T-helper 17 cell (primary cell): ENCODE measurements at places on chromosomes 7 and 10.

- no peak for DNase-seq
These were observed 115.5 kb downstream of the LMBR1 start for GRCh38 chr7:156777364-156778069.

- DNase-seq = no peak
These were observed 102.4 kb downstream of the SLIT1 start for GRCh38 chr10:97083228-97083829.

- no peak for DNase-seq
These were observed 77.4 kb downstream of the PON1 start for GRCh38 chr7:95246831-95247370.

DNA sequence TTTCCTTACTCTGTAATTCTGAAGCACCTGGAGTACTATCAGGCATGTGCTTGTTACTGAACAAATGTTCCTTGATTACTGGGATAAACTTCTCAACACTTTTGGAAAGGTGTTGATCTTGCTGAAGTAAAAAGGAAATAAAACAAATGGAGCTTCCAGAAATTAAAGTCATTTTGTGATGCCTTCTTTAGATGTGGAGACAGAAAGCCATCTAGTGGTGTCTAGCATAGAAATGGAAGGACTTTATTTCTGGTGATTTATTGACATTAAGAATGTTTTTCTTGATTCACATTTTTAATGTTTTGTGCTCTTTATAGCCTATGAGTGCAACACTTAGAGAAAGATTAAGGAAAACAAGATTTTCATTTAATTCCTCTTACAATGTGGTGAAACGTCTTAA is 1.4 kb downstream of the SFR1 start:
- no peak for DNase-seq

DNA sequence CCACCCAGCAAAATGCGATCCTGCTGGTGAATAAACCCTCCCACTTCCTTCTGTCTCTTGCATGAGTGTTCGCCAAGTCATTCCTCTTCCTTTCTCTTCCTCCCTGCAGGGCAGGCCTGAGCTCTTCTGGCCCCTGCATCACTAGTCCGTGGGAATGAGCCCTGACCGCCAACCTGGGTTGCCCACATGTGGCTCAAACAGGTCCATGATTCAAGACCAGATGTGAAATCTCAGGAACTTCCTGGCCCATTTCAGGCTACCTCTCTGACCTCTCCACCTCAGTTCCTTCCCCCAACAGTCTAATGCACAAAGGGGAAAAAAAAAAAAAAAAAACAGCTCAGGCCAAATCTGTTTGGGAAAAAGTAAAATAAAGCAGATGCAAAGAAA is 5.4 kb upstream of the YWHAG start:
- no peak for DNase-seq

- DNase-seq = no peak
These were observed 311.5 kb downstream of the REEP3 start for GRCh38 chr10:63832686-63833085.

GRCh38 chr7:564176-564865 is 44.7 kb upstream of the PDGFA start:
- DNase-seq = no peak

DNA sequence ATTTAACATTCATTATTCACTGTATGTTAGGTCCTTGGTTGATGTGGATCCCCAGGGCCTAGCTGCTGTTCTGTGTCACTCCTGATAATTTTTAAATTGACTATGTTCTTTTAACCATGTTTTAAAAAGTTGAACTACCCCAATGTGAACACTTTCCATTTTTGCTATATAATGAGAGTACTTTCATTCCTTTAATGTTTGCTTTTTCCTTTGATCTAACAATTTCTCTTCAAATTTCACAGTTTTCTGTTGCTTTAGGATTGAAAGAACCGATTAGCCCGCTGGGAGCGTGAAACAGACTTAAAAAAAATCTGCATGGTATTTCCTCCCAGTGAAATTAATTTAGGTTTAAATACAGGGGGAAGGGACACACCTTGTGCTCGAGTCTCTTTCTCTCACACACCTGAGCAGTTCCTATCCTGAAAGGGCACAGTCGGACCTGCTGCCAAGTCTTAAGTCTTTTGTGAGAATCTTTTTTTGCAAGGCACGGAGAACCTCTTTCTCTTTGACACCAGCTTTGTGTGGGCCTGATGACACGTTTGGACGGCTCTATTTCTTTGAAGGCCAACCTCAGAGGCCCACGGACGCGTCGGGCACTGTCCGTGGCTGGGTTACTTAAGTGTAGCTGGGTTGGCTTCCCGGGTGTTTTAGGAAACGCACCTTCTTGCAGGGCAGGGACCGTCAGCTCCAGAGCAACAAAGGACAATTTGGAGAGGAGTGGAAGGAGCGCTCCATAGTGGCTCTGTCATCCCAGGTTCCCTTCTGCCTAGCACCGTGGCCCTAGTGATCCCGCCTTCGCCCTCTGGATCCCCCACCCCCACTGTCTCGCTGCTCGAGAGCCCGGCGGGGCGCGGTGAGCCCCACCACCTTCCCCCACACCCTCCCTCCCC is 1.0 kb upstream of the CHN2 start:
- no peak for DNase-seq

- no peak for DNase-seq
These were observed 45.0 kb downstream of the ESYT2 start for GRCh38 chr7:158784270-158784669.

GRCh38 chr10:96619796-96620773 is 33.3 kb upstream of the TM9SF3 start:
- no peak for DNase-seq

- DNase-seq = no peak
These were observed 93.0 kb upstream of the PCGF5 start for GRCh38 chr10:91127341-91128082.

- DNase-seq = no peak
These were observed 224.5 kb downstream of the LRMDA start for GRCh38 chr10:75655791-75656451.

DNA sequence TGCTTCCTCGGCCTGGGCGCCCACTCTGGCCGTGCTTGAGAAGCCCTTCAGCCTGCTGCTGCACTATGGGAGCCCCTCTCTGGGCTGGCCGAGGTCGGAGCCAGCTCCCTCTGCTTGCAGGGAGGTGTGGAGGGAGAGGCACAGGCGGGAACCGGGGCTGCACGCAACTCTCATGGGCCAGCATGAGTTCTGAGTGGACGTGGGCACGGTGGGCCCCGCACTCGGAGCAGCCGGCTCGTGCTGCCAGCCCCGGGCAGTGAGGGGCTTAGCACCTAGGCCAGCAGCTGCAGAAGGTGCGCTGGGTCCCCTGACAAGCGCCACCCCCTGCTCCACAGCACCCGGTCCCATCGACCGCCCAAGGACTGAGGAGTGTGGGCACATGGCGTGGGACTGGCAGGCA is 9.0 kb upstream of the PDK4 start:
- no peak for DNase-seq

DNA sequence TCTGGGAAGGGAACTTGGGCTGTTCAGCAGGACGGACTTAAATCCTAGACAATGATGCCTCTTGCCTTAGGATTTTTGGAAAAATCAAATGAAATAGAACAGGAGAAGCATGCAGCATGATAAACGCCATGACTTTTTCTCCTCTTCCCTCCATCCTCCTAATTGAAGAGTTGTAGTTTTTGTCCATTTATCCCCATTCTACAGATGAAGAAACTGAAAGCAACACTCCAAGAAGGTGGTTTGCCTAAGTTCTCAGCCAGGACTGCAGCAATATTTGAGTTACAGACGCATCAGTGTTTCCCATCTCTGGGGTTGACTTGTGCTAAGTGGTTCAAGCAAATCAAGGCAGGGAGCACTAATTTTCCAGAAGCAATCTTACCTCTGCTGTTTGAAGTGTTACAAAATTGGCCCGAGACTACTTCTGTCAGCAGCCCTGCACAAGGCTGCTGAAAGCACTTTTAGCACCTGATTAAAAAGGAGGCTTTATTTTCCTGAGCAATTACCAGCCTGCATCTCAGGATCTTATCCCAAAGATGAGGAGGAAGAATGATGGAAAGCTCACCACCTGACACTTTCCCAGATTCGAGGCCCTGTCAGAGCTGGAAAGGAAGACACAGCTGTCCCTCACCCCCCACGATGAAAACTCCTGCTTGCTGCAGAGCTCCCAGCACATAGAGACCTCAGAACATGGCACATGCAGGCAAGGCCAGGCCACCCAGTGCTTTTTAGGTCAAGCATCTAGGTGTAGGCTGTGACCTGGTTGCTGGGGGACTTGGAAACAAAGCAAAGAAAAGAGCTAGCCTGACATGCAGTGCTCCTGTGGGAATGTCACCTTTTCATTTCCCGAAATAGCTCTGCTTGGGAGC is 19.7 kb upstream of the C10orf71 start:
- DNase-seq = no peak

DNA sequence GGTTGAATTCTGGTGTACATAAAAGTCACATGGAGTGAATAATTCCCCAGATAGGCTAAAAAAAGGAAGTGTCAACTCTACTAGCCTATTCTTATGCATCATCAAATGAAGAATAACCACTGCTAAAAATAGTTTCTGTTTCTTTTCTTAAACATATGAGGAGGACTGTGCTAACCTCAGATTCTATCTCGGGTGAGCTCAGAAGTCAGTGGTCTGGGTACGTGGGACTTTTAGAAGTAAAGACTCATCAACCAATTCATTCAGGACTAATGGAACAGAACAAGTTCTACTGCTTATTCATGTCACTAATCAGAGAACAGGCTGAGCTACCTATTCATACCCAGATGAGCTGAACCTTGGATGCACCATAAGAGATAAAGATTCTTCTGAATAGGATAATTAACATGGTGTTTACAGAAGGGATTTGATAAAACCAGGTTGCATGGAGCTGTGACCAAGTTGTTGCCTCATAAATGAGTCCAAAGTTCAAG is 9.5 kb upstream of the ASAH2 start:
- DNase-seq = no peak

DNA sequence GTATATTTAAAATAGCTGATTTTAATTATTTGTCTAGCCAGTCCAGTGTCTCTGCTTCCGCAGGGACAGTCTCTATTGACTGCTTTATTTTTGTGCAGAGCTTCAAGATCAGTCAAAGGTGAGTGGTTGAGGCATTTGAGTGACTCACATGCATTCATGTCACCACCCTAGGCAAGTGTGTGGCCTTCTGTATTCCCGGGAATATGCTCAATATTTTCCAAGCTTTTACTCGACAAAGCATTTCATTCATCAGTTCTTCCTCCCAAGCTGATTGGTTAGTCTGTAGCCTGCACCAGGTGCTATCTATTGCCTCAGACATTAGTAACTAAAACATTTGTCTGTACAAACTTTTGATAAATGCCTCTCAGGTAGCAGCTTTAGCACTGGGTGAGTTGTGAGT is 471.5 kb upstream of the NRG3 start:
- DNase-seq = no peak

- DNase-seq = no peak
These were observed 208.7 kb upstream of the PHYHIPL start for GRCh38 chr10:58967551-58968388.

- DNase-seq = no peak
These were observed 240.7 kb downstream of the TCERG1L start for GRCh38 chr10:131070856-131071255.

- DNase-seq = no peak
These were observed 529.8 kb upstream of the GALNT17 start for GRCh38 chr7:70602117-70602516.

DNA sequence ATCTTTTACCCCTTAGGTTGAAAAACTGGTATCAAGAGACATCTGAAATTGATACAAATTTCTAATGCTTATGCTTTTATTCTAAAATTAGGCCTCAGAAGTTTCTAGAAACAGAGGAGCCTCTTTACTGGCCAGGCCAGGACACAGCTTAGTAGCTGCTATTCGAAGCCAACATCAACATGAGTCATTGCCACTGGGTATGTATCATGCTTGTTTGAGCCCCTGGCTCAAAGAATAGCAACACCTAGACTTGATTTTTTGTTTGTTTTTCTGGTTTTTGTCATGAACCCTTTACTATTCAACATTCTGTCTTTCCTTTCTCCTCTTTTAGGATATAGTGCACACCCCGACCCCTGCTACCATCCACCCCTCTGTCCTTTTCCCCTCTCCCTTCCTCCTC is 90.9 kb upstream of the STK17A start:
- DNase-seq = no peak

DNA sequence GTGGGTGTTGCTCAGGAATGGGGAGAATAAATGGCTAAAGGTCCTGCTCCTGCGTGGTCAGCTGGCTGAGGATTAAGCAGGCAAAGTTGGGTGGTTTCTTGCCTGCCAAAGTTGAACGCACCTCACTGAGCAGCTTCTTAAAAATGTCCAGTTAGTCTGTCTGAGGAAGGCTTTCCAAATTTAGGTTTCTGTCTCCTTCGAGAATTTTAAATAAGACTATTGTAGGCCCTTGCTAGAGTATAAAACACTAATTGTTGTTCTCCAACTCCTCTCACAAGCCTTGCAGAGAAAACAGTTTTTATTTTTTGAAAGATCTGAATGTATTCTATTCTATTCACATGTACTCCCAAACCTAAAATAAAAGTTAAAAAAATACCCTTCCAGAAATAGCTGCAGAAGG is 122.0 kb upstream of the LAMB4 start:
- no peak for DNase-seq

DNA sequence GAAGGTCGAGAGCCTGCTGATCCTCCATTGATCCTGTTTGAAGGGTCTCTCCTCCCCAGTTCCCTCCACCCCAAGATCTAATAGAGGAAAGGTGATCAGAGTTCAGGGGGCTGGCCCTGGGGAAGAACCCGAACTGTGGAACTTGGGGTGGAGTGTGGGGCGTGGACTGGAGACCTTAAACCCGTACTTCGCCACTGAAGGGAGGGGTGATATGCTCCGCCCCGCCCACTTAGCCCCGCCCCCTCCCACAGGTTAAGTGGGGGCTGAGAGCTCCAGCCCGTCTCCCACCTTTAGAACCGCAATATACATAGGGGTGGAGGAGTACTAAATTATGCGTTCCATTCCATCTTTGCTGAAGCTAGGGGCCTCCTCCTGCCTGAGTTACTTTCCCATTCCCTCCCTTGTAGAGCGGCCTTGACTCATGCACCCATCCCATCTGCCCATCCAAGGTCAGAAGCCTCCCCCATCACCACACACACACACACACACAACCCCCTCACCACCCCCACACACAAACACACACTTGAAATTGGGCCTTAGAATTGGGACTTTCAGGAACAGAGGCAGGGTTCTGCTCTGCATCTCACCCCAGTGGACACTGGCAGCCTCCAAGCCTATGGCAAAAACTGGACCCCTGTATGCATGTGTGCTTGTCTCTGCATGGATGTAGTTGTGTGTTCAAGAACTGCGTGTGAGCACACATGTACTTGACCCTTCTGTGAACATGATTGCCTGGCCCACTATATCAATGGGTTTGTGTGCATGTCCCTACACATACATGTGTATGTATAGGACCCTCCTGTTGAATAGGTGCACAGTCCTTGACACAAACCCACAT is 991 bp downstream of the SEMA4G start:
- peak; percentile 33 for DNase-seq

GRCh38 chr10:77299320-77299719 is 338.3 kb downstream of the KCNMA1 start:
- DNase-seq = no peak

- no peak for DNase-seq
These were observed 199.3 kb upstream of the MDFIC start for GRCh38 chr7:114722562-114722961.
